AG08395 (cell line): ENCODE measurements at places on chromosomes 6 and 20.

DNA sequence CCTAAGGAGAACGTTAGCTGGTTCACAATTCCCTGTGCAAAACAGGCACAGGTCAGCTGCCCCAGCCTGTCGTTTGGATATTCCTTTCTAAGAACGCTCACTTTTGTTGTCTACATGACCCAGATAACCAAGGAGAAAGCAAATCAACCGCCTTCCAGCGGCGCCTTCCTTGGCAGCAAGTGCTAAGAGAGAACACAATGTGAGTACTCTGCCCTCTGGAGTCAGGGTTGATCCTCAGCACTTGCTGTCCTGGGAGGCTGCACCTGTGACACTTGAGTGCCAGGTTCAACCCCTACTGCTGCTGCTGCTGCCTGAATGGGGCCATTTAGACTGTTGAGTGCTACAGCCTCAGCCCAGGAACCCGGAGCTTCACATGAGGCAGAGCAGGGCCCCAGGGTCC, 36.8 kb downstream of the OVOL2 start:
- no peak for DNase-seq

DNA sequence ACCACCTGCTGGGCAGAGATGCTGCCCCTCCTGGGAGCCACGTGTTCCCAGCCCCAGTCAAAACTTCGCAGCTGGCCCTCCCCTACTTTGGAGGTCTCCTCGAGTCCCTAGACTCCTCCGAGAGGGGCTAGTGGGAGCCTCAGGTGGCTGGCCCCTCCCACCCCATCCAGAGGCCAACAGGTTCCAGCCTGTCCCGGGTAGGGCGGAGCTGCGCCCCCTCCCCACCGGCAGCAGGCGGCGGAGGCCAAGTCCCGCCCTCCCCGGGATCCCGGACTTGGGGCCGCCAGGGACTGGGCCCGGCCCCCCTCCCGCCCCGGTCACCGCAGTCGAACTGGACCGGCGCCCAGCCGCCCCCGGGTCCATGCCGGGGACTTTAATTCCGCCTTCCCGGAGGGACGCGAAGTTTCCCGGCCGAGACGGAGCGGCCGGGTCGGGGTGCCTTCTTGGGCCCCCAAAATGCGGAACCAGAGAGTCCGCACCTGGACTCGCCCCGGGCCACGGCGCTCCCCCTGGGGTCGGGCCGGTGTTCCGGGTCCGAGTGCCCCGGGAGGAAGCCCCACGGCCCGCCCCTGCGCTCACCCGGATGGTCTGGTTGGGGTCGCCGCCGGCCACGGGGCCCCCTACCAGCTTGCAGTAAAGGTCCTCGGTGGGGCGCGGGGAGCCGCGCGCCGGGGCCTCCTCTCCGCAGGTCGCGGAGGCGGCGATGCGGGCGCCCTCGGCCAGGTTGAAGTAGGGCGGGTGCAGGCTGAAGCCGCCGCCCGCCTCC, 559 bp downstream of the LAMA5 start:
- DNase-seq: no peak

- no peak for DNase-seq
Measured at GRCh38 chr6:89145091-89145955, 532 bp upstream of the PM20D2 start.

GRCh38 chr6:89302936-89303335, 12.2 kb downstream of the GABRR2 start:
- no peak for DNase-seq

DNA sequence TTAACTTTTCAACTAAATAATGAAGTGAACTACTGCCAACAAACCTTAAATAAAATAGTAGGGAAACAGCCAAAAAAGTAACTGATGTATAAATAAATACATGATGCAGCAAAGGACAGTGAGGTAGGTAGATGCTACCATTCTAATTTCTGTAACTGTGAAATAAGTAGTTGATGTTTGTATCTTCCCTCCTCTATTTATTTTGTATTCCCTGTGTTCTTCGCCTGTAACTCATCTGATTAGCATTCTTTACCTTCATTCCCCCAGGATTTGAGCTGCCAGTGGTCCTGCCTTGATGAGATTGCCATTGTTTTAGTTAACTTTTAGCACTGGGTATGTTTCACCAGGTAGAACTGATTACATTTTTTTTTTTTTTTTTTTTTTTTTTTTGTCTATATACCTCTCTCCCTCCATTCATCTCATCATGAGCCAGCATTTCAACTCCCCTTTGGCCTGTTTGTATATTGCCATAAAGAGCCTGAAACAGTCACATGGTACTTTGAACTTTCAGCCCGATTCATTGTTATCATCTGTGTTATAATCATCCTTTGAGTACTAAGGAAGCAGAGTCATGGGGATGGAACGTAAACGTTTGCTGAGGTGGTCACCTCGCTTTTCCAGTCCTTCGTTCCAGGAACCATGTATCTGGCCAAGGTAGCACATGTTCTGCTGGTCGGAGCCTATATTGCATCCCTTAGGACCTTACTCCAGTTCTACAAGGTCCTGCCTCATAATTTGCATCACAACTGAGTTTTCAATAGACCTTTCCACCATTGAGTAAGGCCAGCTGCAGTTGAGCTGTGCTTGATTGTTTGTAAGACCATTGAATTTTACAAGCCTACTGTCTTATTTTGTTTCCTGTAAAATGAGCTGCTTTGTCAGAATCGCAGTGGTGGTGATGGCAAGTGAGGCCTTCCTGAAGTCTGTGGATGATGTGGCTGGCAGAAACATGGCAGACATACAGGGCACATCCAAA, 107.6 kb downstream of the JAG1 start:
- no peak for DNase-seq

- no peak for DNase-seq
Measured at GRCh38 chr6:88105741-88106340, 58.2 kb downstream of the SPACA1 start.

GRCh38 chr6:64680446-64680845, 1026.6 kb downstream of the EYS start:
- DNase-seq: no peak

GRCh38 chr6:40692337-40692736, 105.2 kb upstream of the LRFN2 start:
- DNase-seq: no peak

DNA sequence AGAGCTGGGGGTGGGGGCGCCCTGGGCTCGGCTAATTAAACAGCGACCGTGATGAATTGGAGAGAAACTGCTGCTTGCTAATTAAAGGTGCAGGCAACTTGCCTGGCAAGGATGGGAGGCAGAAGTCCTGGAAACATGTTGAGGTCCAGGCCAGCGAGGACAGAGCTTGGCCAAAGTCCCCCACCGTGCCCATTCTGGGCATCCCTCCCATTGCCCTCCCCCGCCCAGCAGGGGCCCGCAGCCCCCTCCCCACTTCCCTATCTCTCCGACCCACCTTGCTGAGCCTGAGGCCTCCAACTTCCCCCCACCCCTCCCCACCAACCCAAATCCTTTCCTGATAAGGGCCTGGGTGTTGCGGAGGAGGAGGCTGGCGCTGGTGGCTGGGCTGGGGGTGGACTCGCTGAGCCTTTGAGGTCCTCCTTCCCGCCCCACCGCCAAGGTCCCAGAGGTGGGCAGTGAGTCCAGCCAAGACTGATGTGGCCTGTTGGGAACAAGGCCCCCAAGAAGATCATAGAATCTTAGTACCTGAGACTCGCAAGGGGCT, 23.3 kb downstream of the C20orf203 start:
- no peak for DNase-seq

DNA sequence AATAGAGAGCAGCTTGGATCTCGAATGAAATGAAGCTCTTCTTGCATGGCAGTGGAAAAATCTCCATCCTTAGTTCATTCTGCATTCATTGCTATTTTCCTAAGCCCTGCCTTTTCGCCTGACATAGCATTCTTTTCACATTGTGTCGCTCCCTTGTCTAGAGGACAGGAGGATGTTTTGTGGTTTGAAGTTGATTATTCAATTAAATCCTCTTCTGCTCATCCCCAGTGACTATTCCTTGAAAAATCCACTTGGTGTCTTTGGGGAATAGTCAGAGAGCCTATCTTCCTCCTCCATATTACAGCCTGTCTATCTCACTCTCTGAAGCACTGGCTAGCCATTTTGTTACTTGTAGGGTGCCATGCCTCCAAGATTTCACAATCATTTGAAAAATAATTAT, 161.2 kb downstream of the KLHL32 start:
- DNase-seq: peak; percentile 75

DNA sequence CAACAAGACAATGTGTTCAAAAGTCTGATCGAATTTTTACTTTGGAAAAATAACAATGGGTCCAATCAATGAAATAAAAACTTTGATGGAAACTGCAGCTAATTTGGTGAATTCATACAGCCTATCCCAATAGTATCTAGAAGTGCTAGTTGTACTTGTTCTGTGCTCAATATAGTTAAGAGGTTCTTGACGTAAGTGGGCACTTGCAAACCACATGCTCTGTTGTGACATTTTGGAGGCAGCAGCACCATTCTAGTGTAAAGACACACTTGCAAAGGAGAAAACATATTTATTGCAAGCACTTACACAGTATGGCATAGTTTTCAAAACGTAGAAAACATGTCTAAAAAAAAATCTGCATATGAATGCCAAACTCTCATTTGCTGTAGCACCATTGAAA, 6.7 kb upstream of the KLHL31 start:
- DNase-seq: no peak

- no peak for DNase-seq
Measured at GRCh38 chr6:163922562-163922961, 508.0 kb downstream of the QKI start.

DNA sequence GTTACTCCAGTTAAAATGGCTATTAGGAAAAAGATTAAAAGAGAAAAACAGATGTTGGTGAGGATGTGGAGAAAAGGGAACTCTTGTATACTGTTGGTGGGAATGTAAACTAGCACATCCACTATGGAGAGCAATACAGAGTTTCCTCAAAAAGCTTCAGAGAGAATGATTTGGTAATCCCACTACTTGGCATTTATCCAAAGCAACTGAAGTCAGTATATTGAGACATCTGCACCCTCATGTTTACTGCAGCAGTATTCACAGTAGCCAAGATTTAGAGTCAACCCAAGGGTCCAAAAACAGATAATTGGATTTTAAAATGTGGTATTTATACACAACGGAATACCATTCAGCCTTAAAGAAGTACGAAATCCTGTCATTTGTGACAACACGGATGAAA, 469.5 kb downstream of the QKI start:
- no peak for DNase-seq

GRCh38 chr20:18377896-18378481, 88.8 kb downstream of the DZANK1 start:
- no peak for DNase-seq

- DNase-seq: no peak
Measured at GRCh38 chr6:136171231-136171630, 78.9 kb downstream of the MTFR2 start.

DNA sequence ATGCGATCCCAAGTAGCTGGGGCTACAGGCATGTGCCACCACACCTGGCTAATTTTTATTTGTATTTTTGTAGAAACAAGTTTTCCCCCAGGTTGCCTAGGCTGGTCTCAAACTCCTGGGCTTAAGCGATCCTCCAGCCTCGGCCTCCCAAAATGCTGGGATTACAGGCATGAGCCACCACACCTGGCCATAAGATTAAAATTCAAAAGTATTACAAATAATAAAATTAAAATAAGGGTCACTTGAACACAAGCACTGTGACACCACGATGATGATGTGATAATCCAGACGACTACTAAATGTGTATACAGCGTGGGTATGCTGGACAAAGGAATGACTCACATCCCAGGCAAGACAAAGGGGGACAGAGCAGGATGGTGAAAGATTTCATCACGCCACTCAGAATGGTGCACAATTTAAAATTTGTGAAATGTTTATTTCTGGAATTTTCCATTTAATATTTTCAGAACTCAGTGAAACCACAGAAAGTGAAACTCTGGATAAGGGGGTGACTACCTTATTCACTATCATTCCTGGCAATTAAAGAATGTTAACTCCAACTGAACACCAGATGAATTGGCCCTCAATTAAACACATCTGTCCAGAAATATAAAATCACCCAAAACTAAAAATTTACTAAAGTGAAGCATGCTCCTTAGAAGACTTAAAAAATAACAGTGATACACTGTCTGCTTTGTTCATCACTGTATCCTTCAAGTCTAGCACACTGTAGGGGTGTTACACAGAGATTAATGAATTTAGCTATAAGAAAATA, 13.1 kb downstream of the B4GALT5 start:
- DNase-seq: peak; percentile 72
